Activated T-cell treated with anti-CD3 and anti-CD28 coated beads for 1 hour (primary cell): ENCODE measurements at places on chromosomes 16 and 17.

- DNase-seq: no peak
Measured at GRCh38 chr16:56295739-56296527, 104.6 kb downstream of the GNAO1 start.

GRCh38 chr17:8930649-8931048 is 34.9 kb downstream of the PIK3R5 start:
- DNase-seq: no peak

- DNase-seq: no peak
Measured at GRCh38 chr17:78669256-78669974, 92.2 kb upstream of the DNAH17 start.

DNA sequence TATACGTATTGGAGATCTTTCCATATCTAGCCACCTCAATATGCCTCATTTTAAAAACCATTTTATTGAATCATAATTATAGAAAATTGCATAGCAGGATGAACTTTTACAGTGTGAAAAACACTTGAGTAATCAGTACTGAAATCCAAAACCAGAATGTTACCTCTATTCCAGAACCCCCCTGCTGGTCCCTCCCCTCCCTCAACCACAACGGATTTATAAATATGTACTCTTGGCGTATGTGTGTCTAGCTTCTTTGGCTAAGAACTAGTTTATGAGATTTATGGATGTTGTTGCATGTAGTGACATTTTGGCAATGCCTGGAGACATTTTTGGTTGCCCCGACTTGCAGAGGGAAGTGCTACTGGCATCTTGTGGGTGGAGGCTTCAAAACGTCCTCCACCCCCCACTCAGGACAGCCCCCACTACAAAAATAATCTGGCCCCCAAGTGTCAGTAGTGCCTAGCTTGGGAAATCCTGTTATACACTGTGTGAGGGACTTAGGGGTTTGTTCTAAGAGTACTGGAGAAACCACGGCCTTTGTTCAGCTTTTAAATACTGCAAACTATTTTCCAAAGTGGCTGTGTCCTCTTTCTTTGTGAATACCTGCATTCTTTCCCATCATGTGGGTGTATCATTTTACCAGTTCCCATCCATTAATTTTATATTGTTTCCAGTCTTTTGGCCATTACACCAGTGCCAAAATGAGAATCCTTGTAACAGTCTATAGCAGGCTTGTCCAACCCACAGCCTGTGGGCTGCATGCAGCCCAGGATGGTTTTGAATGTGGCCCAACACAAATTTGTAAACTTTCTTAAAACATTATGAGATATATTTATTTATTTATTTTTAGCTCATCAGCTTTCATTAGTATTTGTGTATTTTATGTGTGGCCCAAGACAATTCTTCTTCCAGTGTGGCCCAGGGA is 23.7 kb downstream of the ITPRIPL2 start:
- DNase-seq: no peak

DNA sequence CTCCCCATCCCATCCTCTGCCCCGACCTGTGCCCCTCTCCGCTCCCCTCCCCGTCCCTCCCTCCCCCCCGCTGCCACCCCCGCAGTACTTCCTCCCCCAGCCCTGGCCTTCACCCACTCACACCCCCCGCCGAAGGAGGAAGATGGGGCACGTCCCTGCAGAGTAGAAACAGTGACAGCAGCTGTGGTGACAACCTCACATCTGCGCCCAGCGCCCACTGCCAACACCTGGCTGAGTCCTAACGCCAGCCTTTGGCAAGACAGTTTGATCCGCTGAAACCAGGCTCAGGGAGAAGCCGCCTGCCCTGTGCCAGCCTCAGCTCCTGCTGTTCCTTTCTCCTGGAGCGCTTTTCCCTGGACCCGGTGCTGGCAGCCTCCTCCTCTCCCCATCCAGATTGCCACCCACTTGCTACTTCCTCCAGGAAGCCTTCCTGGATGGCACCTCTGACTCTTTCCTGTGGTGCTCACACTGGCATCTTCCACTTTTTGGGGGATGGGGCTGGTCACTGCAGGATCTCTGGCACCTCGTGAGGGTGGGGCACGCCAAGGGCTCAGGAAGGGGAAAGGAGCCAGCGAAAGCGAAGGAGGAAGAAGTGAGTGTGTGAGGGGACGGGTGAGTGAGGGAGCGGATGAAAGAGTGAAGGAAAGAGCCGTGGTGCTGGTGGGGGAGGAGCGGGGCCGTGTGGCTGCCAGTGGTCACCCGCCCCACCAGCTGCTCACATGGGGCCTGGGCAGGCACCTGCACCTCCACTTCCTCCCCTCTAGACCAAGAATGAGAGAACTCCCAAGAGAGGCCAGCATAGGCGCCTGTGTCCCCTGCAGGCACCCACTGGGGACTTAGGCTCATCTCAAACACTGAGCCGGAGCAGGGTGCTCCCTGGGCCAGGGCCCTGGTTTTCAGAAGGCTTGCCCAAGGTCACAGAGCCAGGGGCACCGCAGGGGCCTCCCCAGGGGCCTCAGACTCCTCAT is 27.0 kb downstream of the ZFPM1 start:
- DNase-seq: peak; percentile 15

GRCh38 chr16:57137566-57138273 is 45.3 kb downstream of the CPNE2 start:
- no peak for DNase-seq

DNA sequence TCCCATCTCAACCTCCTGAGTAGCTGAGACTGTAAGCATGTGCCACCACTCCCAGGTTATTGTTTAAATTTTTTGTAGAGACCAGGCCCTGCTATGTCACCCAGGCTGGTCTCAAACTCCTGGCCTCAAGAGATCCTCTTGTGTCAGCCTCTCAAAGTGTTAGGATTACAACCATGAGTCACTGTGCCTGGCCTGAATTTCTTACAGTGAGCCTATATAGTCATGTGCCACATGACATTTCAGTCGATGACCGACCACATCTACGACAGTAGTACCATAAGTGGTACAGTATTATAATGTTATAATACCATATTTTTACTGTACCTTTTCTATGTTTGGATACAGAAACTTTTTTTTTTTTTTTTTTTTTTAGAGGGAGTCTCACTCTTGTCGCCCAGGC is 195.3 kb downstream of the STX8 start:
- DNase-seq: no peak

GRCh38 chr17:48143629-48144028 is 36.1 kb downstream of the SNX11 start:
- DNase-seq: no peak

DNA sequence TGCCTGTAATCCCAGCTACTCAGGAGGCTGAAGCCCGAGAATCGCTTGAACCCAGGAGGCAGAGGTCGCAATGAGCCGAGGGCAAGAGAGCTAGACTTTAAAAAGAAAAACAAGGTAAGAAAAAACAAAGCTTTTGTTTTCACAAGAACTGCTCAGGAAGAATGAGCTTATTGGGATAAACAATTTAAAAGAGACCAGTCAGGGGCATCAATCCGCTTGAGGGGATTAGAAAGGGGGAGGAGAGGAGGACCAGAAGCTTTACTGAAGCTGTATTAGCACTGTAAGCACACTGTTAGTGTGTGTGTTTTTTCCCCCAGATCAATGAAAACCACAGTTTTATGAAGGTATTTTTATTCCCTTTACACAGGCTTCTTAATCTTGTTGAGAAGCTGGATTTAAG is 8.8 kb downstream of the TMEM170A start:
- DNase-seq: no peak

GRCh38 chr16:17222871-17223401 is 247.8 kb downstream of the XYLT1 start:
- DNase-seq: no peak

GRCh38 chr17:7988750-7989178 is 13.7 kb upstream of the GUCY2D start:
- DNase-seq: no peak

DNA sequence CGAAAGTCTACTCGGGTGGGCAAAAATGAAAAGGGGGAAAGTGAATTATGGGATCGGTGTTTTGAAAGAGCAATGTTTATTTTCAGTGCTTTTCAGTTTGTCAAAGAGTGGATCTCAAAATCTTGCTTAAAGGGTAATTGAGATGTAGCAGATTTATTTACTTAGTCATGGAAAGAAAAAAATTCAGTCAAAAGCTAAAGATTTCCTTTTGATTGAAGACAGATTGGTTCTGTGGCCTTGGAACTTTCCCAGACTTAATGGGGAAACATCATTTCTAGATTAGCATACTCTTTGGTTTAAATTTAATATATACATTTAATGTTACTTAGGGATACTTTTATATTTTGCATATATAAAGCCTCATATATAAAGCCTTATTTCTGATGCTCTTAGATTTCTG is 20.6 kb downstream of the PRKAR1A start:
- no peak for DNase-seq

DNA sequence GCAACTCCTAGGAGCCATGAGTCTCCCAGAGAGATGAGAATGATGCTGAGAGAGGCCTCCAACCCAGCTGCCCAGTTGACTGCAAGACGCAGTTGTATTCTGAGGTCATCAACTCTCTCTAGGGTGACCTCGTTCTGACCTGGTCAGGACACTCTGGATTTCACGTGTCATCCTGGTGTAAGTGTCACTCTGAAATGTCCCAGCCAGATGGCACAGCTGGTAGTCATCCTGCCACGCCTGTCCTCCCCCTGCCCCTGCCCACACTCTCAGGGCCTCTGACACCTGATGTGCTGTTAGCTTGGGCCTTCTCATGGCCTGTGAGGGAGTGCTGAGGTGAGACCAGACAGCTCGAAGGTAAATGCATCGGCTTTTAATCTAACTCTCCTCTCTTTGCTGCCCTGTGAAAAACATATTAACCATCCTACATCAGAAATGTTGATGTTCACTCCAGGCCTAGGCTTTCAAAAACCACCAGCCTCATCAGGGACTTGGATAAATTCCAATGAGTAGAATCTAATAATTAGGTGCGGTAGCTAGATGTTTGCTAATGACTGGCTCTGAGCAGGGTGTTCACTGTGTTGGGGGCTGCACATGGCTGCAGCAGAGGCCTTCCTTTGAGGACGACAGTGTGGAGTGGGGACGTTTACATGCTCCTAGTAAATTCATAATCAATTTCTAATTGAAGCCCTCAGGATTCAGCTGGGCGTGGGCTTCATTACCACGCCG is 13.8 kb downstream of the MLYCD start:
- no peak for DNase-seq

- DNase-seq: no peak
Measured at GRCh38 chr17:6439951-6440350, 4.3 kb upstream of the PIMREG start.

DNA sequence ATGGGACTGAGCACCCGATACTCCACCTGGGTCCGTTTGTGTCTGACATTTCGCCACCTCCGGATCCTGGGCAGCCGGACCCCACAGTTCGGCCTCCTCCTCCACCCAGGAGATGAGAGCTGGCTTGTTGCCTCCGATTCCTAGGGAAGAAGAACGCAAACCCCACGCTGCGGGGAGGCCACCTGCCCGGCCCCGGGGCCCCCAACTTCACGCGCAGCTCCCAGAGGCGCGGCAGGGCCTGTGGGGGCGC is 542 bp downstream of the ZNF764 start:
- DNase-seq: no peak

- no peak for DNase-seq
Measured at GRCh38 chr17:82399041-82399441, 19.1 kb upstream of the HEXD start.

DNA sequence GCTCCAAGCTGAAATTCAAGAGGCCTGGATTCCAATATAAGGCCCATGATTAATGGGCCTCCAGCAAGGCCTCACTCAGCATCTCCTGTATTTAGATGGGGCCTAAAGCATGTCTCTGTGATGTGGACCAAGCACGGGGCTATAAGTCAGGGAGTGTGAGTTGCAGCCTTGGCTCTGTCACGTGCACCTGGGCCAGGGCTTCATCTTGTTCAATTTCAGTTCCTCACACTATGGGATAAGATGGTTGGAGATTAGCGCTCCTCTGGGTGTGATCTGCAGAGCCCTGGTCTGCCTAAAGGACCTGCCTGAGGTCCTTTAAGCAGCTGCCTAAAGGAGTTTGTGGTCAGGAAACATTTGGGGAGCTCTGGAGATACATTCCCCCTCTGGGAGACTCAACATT is 25.2 kb downstream of the KLHL36 start:
- DNase-seq: no peak

DNA sequence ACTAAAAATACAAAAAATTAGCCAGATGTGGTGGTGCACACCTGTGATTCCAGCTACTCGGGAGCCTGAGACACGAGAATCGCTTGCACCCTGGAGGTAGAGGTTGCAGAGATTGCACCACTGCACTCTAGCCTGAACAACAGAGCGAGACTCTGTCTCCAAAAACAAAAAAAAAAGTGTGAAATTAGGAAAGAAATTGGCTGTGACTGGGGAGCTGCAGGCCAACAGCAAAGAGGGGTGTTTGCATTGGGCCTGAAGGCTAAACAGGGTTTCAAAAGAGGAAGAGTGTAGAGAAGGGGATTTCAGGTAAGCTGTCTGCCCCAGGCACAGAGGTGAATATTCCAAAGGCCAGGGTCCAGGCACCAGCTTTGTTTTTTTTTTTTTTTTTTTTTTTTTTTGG is 9.4 kb downstream of the BMERB1 start:
- DNase-seq: no peak

DNA sequence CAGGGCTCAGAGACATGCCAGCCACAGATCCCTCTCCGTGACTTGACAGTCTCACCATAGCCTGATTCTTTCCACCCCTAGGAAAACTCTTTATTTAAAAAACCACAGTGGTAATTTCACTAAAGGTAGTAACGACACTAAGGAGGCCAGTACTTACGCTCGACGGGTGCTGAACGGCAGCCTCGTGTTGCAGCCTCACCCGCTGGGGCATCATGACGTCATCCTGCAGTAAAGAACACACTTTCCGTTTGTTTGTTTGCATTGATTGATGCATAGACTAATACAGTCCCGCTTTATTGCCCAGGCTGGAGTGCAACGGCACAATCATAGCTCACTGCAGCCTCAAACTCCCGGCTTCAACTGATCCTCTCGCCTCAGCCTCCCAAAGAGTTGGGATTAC is 65.1 kb upstream of the METRNL start:
- no peak for DNase-seq

DNA sequence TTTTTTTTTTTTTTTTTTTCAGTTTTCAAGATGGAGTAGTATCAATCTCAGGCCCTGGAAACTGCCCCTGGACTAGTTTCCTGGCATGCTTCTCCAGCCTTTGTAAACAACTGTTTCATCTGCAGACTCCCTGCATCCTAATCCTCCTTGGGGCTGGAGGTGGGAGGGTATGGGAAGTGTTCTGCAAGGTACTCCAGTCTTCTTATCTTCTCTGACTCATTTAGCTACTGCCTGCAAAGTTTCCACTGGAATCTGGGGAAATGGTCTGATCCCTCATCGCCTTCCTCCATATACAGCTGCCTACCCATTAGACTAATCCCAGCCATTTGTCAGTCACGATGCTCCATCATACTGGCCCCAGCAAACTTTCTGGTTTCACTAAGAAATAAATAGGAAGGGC is 21.5 kb downstream of the COPZ2 start:
- no peak for DNase-seq

GRCh38 chr16:11296706-11297491 is 15.8 kb upstream of the PRM1 start:
- no peak for DNase-seq

GRCh38 chr17:55580596-55581133 is 69.4 kb upstream of the SMIM36 start:
- no peak for DNase-seq

DNA sequence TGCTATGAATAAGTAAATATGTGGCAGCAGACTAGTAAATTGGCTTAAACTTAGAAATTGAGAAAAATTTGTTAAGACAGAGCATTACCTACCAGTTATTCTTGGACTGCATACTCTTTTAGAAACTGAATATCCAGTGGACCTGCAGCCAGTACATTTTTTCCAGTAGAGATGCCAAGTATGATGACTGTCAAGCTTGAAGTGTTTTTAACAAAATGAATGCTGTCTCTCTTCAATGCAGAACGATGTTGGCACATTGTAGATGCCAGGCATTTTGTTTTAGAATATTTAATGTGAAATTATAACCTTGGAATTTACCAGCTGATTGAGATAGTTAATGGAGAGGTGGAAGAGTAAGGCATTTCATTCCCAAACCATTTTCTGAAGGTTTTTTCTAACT is 52.5 kb downstream of the NFAT5 start:
- DNase-seq: no peak
